ENCODE measurements at places on chromosomes 2 and 18.

DNA sequence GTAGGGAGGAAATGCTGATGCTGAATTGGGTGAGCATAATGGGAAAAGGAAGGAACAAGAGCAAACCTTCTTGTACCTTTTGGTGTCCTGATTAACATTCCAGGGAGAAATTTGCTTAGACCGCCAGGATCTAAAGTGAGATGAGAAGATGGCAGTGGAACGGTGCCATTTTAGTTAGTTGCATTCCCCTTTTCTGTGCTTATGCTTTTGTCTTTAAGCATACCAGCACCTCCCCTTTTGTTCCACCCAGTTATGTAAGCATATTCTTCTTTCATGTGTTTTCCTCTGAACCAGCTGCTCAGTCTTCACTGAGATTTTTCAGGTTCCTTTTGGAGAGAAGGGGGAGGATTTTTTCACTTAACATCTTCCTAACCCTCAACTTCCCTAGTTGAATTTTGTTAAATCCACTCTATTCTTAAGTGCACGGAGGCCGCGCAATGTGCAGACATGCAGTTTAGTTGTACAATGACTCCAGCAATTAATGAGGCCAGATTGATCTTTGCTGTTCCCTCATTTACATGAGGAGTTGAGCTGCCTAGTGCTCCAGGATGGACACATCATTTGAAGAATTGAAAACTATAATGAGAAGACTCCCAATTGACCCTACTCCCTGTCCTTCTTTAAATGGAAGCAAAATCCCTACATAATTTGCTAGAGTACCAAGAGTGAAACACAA is 73.9 kb downstream of the MAP4K4 start:
- no peak for DNase-seq

DNA sequence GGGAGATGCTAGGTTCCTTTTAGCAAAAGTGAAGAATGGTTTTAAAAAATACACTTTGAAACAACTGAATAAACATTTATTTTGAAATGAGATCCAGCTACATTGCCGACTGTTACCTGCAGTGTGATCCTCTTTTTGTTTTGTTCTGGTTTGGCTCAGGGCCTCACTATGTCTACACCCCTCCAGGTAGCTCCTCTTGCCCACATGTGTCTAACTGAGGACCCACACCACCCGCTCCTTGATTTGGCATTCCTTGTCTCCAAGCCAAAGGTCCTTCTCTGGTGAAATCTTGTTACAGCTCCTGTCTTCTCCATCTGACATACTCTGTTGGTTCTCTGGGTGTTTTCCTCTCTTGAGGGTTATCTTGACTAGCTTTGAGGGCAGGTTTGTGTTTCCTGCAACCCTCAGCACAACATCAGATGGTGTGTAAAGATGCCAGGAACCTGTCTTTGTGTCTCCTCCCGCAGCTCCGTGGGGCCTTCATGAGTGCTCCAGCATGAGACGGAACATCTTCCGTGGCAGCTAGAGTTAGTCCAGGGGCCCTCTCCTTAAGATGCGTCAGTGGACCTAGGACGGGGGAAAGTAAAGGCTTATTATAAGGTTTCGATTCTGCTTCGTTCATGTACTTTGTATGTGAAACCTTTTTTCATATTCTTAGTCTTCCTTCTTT is 32.1 kb downstream of the MAP4K4 start:
- DNase-seq: peak; percentile 10

GRCh38 chr2:70116936-70117552 is 29.8 kb downstream of the PCBP1 start:
- no peak for DNase-seq

GRCh38 chr2:219520079-219520478 is 5.8 kb downstream of the ASIC4 start:
- no peak for DNase-seq

- DNase-seq: no peak
Measured at GRCh38 chr2:140797718-140798117, 1333.1 kb downstream of the LRP1B start.

- peak; percentile 51 for DNase-seq
Measured at GRCh38 chr2:231687133-231687852, 21.0 kb upstream of the PTMA start.

- DNase-seq: no peak
Measured at GRCh38 chr18:11842562-11842961, 8.7 kb upstream of the CHMP1B start.

- DNase-seq: no peak
Measured at GRCh38 chr2:162888652-162889051, 50.1 kb upstream of the KCNH7 start.

DNA sequence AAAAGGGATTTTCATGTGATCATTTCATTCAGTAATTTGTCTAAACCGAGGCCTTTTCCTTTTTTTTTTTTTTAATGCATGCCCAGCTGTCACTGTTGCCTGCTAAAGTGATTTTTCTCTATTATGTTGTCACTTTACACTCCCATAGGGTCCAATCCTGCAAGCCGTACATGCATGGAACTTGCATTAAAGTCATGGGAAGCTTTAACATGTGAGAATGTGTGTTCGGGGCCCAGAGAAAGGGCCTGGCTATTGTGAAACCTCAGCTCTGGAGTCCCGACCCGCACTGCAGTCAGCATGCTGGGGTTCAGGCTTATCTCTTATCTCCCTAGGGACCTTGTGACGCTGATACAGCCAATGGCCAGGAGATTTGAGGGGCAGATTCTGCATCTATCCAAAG is 474.6 kb downstream of the SLC4A3 start:
- no peak for DNase-seq

GRCh38 chr2:226888971-226889370 is 53.1 kb downstream of the RHBDD1 start:
- no peak for DNase-seq

DNA sequence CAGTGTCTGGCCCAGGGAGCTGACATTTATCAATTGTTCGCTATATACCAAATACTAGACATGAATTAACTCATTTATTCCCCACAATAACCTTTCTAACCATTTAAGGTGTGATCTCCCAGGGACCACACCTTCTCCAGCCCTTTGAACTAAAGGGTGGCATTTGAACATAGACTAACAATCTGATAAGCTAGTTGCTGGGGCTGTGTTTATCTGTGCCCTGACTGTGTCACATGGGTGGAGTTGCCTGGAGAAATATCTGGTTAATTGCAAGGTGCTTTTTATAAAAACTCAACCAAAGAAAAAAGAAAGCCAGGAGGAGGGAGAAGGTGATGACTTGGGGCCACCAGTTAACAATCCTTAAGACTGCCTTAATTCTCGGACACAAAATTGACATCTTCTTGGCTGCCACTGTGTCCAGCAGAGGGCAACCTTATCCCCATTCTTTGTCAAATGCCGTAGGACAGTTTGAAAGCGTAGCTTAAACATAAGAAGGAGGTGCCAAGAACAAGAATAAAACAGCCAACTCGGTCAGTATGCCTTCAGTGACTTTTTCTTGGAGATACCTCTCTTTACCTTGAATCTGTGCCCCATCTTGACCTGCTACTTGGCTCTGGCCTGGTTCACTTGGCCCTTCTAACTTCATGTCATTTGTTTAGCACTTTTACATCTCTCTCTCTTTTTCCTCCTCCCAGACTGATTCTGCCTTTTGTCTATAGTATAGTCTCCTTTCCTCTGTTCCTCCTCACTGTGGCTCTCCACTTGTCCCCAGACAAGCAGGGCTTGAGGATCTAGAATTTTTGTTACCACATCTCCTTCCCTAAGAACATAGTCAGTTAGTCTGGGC is 183.4 kb downstream of the MYO3B start:
- DNase-seq: peak; percentile 13

- no peak for DNase-seq
Measured at GRCh38 chr18:27428120-27428519, 243.0 kb upstream of the CHST9 start.

DNA sequence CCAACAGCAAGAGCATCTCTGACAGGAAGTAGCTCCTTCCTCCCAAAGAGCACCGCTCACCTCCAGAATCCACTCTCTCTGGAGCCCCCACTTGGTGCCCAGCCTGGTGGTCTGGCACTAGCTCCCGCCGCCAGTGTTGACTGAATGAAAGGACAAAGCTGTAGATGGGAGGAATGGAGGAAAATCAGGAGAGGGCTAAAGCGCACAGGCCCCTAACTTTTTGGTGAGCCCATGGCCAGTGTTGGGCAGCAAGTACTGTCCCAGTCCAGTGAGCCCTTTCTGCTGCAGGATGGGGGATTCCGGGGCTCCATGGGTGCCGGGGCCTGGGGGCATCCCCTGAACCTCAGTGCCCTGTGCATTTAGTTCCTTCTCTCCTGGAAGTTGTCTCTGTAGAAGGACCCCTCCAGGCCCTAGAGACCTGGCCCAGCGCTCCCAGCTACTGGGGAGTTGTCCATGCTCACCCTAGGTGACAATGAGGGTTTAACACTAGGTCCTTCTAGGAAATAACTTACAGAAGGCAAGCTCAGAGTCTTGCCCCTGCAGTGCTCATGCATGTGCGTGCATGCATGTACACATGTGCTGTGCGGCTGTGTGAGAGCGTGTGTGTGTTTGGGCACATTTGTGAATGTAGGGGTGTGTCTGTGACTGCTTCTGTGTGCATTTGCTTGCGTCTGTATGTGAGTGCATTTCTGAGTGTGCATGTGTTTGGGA is 33.6 kb downstream of the GLI2 start:
- no peak for DNase-seq

GRCh38 chr2:162330881-162331280 is 12.4 kb upstream of the IFIH1 start:
- no peak for DNase-seq

DNA sequence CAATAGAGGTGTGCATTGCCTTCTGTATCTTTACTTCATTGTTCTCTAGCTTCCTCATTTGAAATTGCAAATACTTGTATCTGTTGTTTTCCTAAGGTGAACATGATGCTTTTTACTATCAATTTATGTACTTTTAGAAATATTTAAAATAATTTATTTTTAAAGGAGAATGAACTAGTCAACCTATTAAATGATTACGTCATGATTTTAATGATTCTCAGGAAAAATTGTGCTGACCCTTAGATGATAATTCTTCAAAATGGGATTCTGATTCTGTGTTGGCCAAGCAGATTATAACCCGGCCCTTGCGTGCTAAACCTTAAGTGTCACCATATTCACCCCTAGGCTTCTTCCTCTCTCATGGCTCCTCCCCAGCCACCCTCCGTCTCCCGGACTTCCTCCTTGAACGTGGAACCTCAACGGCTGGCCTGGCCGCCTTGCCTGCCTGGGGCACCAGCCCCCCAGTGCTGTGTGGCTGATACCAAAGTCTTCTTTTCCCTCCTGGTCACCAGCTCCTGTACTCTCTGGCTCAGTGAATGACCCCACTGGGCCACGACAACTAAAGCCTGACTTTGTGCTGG is 292.0 kb downstream of the GBX2 start:
- no peak for DNase-seq

GRCh38 chr2:217711188-217711587 is 291.6 kb downstream of the TNS1 start:
- no peak for DNase-seq

DNA sequence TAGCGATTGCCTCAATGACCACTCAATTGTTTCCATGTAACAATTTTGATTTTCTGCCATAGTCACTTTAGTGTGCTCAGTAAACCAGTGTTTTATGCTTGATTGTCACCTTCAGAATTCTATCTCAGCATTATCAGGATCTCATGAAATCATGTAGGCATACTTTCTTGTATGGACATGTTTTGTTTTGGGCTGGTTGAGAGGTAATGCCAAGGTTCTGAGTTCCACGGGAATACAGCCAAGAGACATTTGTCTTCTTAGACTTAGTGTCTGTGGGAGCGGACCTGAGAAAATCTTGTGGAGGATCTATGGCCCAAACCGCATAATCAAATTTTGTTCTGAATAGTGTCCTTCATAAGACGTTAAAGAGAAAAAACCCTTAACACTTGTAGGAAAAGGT is 10.2 kb downstream of the MSTN start:
- no peak for DNase-seq

DNA sequence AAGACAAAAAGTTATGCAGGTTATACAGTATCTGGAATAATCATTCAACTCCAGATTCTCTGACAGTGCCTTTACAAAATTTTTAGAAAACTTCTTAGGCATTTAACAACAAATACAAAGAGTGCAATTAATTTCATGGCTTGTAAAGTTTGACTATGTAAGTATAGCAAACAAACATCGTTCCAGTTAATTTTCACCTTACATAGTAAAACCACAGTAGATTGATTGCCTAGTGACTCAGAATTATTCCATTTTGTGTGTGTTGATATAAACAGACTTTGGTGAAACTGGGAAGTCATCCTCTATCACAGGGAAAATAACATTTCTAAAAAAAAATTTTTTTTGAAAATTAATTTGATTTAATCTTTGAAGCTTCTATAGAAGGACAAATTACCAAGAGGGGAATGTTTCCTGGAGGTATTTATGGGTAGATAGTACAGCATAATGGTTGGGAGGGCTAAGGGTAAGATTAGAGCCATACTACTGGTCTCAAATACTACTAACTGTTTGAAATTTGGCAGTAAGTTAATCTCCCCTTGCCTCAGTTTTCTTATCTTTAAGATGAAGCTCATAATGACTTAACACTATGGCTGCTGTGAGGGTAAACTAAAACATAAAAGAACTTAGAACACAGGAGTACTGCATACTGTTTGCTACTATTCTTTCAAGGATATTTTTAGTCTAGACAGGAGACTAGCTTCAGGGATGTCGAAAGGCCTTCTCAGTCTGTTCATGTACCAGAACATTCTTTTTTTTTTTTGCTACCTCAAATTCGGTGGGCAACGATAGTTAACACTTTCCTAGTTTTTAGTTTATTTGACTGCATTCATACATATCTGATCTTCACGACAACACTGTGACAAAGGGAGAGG is 19.6 kb downstream of the NDUFAF7 start:
- DNase-seq: no peak

GRCh38 chr18:31419457-31419932 is 28.0 kb upstream of the DSG3 start:
- DNase-seq: no peak

DNA sequence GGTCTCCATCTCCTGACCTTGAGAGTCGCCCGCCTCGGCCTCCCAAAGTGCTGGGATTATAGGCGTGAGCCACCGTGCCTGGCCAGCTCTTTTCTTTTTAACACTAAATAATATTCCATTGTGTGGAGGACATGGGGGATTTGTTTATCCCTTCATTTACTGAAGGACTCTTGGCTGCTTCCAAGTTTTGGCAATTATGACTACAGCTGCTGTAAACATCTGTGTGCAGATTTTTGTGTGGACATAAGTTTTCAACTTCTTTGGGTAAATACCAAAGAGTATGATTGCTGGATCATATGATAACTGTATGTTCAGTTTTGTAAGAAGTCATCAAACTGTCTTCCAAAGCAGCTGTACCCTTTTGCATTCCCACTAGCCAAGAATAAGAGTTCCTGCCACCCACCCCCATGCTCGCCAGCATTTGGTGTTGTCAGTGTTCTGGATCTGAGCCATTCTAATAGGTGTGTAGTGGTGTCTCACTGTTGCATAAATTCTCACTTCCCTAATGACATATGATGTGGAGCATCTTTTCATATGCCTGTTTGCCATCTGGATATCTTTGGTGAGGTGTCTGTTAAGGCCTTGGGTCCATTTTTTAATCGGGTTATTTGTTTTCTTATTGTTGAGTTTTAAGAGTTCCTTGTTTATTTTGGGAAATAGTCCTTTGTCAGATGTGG is 52.2 kb downstream of the TNFRSF11A start:
- no peak for DNase-seq

GRCh38 chr2:105903051-105903674 is 158.5 kb downstream of the NCK2 start:
- no peak for DNase-seq

GRCh38 chr18:23053776-23054457 is 81.4 kb upstream of the CABLES1 start:
- no peak for DNase-seq

All from activated naive CD4-positive, alpha-beta T cell (primary cell).